ENCODE measurements at places on chromosomes 3 and 15.
A peak's percentile ranks its signal among the peaks of the same experiment; 100 is the strongest.

GRCh38 chr3:182618085-182618732 is 175.1 kb upstream of the ATP11B start:
- no peak for DNase-seq

- peak; percentile 37 for DNase-seq
Observed at GRCh38 chr3:143171141-143171980, 51.8 kb downstream of the CHST2 start.

DNA sequence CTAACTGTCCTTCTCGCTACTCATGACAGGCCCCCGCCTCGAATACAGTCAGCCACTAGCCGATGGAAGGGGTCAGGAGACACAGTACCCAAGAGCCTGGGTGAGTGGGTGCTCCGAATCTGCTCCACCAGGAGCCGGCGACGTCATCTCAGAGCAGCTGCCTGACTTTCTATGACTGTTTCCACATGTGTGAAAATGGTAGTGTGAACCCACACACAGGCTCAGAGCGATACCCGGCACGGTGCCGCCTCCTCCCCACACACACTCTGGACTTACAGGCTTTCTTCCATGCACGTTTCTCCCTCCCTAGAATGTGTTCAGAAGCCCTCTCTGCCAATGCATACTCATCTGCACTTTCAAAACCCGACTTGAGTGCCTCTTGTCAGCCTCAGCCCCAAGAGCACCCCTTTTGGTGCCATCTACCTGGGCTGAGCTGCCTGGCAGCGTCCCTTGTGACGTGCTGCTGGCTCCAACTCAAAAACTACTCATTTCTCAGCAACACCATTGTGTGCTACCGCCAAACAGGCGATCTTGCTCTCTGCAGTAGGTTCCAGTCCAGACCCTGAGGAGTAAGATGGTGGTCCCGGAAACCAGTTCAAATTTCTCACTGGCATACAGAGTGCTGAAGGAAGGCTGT is 29.7 kb downstream of the VGLL4 start:
- no peak for DNase-seq

- DNase-seq: no peak
Observed at GRCh38 chr15:74327756-74328155, 39.7 kb downstream of the CYP11A1 start.

DNA sequence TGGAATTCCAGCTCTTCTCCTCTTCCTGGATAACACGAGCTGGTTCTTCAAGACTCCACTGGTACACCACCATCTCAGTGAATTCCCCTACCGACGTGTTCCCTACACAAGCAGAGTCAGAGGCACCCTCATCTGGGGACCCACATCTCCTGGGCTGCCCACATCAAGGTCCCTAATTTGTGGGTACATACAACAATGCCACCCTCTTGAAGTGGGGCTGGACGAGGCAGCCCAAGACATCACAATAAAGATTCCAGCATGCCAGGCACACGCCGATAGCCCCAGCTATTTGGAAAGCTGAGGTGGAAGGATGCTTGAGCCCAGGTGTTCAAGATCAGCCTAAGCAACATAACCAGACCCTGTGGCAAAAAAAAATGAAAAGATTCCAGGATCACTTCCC is 221.2 kb upstream of the LINGO1 start:
- no peak for DNase-seq

GRCh38 chr3:139710212-139710611 is 32.4 kb upstream of the NMNAT3 start:
- no peak for DNase-seq

- DNase-seq: peak; percentile 85
Observed at GRCh38 chr15:52481915-52482314, 46.8 kb downstream of the MYO5A start.

DNA sequence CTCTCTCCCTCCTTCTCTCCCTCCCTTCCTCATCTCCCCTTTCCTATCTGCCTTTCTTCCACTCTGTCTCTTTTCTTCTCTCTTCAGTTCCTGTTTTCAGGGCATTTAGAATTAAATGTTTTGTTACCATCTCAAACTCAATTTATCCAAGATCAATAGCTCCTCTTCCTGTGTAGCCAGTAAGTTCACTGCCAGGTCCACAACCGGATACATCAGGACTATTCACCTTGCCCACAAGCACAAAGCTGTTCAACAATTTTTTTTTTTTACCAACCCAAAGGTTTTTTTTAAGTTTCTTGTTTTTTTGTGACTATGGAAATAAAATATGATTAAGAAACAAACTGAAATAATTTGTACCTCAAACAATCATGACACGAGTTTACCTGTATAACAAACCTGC is 26.1 kb downstream of the FBN1 start:
- DNase-seq: no peak

DNA sequence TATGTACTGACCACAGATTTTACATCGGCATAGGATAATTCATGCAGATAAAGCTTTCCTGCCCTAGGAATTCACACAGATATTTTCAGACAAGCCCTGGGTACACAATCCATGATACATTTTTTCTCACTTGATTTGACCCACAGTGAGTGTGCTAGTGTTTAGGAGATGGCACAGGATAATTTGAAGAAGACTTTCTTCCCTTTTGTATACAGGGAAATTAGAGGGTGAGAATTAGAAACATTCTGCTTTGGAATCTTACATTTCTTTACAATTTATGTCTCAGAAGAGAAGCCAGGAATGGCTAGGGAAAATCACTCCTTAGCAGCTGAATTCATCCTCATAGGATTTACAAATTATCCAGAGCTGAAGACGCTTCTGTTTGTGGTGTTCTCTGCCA is at the start of gene OR5K4:
TSS of gene OR5K4 (plus strand) at position 301 of the 400 bp plus-strand sequence. CDS start at position 301, 0 bp downstream.
- DNase-seq: no peak

DNA sequence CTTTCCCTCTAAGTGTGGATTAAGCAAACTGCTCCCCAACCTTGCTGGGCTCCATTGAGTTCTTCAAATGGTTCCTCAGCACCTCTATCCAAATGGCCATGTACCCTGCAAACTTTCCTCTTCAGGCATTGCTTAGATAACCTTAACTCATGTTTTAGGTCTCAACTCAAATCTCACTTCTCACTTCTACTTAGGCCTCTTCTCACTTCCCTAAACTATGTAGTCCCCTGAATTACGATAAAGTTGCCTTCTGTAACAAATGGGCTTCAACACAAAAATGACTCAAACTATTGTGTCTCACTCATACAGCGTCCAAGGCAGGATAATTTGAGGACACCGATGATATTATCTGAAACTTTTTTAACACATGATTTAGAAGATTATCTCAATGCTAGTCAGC is 62.4 kb upstream of the STAC start:
- no peak for DNase-seq

DNA sequence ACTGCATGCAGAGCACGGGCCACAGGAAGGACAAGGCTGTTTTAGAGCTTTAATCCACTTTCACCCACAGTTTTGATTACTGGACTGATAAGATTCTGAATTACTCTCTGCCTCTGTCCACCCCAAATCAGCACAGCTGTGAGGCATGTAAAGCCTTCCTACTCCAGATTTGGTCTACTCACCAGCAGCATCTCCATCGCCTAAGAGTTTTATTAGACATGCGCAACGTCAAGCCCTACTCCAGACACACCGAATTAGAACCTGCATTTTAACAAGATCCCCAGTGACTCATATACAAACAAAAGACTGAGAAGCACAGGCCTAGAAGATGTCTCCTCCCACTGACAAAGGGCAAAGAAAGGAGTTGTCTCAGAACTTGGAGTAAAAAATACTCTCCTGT is 221.2 kb downstream of the TUSC7 start:
- no peak for DNase-seq

GRCh38 chr15:101037090-101037830 is 118.1 kb downstream of the LRRK1 start:
- DNase-seq: no peak

DNA sequence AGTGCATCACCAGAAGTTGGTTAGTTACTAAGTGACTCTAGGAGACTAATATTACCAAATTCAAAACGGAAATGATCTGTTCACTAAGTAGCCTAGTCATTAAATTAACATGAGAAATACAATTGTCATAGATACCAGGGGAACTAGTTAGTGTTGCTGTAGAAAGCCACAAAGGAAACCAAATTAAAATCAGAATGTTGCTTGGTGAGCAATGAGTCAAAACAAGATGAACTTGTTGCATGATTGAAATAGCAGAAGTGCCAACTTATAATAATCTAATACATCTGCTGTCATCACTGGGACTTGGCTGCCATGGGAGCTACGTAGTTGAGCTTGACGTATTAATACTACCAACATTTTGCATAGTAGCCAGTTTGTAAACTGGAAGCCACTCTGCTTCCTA is 458.1 kb downstream of the DIPK2A start:
- no peak for DNase-seq

DNA sequence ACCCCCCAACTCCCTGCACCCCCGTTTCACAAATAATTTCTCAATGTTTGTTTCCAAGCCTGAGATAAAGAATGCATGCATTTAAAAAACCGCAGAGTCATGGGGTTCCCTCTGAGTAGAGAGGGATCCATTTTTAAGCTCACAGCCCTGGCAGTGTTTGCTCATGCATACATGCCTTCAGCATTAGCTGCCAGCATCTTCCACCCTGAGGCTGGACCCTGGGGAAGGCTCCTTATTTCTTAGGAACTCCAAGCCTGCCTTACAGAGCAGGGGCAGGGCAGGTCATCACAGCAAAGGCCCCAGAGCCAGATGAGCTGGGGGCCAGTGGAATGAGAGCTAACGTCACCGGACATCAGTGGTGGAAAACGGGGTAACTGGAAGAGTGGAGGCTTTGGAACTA is 31.3 kb downstream of the TLE3 start:
- no peak for DNase-seq

- no peak for DNase-seq
Observed at GRCh38 chr3:195071011-195071728, 199.8 kb downstream of the XXYLT1 start.

GRCh38 chr3:145854499-145854898 is 306.5 kb downstream of the PLOD2 start:
- DNase-seq: no peak

- DNase-seq: no peak
Observed at GRCh38 chr15:48447657-48448056, 116.4 kb downstream of the DUT start.

DNA sequence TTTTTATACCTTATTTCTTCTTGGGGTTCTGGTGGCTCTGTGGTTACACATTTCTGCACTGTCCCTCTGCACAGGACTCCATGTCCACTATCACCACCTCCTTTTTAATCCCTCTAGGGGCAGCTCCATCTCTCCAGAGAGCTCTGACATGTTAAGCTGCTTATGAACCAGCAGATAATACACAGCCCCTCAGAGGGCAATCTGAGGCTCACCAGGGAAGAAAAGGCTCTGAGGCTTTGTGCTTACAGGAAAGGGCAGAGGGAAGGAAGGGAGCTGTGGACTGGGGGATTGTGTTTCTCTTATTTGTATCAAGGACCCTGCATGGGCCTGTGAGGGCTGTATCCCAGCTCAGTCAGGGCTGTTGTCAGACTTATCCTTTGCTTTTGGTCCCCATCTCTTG is 164.5 kb downstream of the EPHB1 start:
- no peak for DNase-seq

DNA sequence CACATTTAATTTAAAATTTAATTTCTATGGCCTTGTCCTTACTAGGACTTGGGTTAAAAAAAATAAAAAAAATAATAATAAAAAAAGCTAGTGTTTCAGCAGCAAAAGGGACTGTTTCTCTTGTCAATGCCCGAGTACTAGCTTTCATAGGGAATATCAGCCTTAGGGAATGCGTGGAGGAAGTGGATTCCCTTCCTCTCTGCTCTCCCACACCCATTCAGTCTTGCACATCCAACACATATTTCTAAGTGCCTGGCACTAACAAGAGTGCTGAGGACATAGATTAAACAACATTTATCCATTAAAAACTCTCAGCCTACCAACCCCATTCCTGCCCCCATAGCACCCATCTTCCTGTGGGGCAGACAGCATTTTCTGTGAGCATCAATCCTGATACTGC is 6.2 kb downstream of the ZNF385D start:
- no peak for DNase-seq

GRCh38 chr15:68972201-68973065 is 42.1 kb upstream of the NOX5 start:
- DNase-seq: no peak

Data from CD4-positive, alpha-beta T cell treated with Interleukin-21 for 1 hour (primary cell).